ENCODE measurements at places on chromosomes 6 and 20. TPM values are rescaled to one million over a fixed set of nuclear protein-coding genes. Genes with fewer than 3 reads are reported as not detected.

The OPRM1 gene
- not detected for total RNA-seq

The IL20RA gene
- 0.03 TPM for total RNA-seq

The BEND3 gene
- 5.9 TPM for total RNA-seq

The ALDH8A1 gene
- 0.10 TPM for total RNA-seq

The TAAR8 gene
- not detected for total RNA-seq

The FNDC11 gene
- not detected for total RNA-seq

DNA sequence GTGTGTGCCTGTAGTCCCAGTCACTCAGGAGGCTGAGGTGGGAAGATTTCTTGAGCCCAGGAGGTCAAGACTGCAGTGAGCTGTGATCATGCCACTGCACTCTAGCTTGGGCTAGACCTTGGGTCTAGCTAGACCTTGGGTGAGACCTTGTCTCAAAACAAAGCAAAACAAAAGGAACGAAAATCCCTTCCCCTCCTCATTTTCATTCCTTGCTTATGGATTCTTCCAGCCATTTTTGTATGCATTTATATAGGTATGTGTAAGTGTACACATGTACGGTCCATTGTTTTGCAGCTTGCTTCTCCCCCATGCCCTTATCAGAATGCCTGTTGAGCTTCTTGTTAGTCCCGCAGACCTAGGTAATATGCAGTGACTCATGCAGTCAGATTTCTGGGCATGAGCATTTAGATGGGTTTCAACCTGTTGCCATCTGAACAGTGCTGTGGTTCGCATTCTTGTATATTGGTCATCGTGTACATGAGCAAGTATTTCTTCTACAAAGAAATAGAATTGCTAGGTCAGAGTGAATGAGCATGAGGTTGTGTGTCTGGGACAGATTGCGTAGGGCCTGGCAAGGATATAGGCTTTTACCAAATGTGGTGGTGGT lies 73.2 kb downstream of the ATRN start:
- no peak for DNase-seq

- DNase-seq: no peak
Measured at GRCh38 chr6:71706523-71706922, 179.8 kb upstream of the RIMS1 start.

GRCh38 chr20:50659975-50660670 lies 31.2 kb downstream of the RIPOR3 start:
- no peak for DNase-seq

DNA sequence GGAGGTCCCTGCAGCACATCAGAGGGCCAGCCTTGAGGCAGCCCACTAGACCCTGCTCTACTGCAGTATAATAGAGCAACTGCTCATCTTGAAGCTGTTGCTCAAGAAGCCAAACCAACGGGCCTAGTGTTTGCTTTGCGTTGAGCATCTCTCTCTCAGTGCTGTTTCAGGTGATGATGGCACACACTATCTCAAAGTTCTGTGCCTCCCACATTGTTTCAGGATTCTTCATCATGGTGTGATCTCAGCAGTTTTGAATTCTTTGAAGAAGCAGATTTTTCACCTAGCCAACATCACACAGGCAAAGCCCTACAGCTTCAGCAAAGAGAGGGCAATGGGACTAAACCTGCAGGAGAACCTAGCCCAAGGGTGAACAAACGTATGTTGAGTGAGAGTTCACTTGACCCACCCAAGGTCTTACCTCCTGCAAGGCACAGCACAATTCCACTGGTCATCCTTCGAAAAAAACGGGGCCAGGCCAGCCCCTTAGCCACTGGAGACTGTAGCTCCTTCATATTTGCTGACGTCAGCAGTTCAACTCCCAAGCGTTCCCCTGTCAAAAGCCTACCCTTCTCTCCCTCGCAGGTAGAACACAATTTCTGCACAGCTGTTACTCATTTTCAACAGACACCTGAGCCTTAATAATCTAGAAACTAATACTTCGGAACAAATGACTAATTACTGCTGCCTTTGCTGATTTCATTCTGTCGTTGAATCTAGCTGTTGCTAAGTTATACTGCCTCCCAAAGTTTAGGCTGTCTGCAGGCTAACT lies 15.8 kb downstream of the MYB start:
- DNase-seq: no peak

- no peak for DNase-seq
Measured at GRCh38 chr6:160445130-160445529, 97.0 kb downstream of the SLC22A3 start.

GRCh38 chr6:11912420-11912819 lies 99.7 kb upstream of the HIVEP1 start:
- DNase-seq: no peak

DNA sequence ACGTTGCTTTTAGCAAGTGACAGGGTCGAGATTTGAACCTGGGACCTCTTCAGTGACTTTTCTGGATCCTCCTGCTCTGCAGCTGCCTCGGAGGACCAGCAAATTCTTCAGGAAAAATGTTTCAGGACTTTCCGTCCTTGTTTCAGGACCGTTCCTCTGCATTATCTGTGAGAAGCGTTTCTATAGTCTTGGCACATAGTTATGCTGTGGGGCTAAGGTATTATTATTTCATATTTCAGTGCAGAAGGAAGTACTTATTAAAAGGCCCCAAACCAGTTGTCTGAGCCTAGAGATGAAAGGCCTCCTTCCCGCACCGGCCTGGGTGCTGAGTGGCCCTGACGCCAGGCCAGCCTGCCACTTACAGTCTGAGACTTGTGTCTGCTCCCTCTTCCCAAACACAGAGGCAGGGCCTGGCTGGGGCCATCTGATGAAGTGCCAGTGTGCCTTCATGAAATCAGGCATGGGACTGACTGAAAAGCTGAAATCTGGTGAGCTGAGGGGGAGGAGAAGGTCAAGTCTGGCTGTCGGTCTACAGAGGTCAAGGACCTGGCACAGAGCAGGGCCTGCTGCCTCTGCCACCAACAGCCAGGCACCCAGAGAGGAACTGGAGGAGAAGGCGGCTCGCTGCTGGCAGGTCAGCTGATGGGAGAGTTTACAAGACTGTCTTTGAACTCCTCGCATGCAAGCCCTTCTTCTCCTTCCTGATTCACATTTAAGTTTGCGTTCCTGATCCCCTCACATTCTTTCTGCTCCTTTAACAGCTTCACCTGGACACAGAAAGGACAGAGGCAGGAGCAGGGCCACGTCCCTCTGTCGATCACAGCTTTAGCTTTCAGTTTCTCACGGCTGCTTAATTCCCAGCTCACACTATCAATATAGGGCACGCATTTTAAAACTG lies 8.9 kb upstream of the QKI start:
- peak; percentile 38 for DNase-seq

DNA sequence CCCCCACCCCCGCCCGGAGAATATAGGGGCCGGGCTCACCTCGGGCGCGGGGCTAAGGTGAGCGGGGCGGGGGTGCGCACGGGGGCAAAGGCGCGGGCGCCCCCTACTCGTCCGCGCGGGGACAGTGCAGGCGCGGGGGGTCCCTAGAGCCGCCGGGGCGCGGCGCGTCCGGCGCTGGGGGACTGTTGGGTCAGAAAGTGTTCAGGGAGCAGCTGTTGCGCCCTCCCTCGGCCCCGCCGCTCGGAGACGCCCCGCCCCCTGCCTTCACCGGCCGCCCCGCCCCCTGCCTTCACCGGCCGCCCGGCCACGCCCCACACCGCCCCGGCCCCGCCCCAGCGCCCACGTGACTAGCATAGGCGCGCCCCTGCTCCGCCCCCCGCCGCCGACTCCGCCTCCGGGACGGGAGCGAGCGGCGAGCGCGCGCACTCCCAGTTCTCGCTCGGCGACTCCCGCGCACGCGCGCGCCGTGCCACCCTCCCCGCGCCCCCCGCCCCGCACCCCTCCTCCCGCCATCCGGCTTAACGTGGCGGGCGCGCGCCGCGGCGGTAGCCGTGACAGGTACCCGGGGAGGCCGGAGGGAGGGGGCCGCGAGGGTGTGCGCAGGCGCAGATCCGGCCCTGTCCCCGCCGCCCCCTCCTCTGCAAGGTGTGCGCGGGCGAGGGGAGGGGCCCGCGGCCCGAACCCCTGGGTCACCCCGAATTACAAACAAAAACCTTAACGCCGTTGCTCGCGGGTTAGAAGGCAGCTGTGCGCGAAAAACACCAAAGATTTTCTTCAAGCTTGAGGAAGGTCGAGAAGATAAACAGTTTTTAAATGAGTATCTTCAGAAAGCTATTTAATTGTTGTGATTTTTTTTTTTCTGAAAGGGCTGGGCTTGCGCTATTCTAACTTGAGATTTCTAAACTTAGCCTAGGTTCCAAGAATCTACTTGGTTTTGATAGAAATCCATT lies 704 bp upstream of the ZNF217 start:
- DNase-seq: peak; percentile 93

DNA sequence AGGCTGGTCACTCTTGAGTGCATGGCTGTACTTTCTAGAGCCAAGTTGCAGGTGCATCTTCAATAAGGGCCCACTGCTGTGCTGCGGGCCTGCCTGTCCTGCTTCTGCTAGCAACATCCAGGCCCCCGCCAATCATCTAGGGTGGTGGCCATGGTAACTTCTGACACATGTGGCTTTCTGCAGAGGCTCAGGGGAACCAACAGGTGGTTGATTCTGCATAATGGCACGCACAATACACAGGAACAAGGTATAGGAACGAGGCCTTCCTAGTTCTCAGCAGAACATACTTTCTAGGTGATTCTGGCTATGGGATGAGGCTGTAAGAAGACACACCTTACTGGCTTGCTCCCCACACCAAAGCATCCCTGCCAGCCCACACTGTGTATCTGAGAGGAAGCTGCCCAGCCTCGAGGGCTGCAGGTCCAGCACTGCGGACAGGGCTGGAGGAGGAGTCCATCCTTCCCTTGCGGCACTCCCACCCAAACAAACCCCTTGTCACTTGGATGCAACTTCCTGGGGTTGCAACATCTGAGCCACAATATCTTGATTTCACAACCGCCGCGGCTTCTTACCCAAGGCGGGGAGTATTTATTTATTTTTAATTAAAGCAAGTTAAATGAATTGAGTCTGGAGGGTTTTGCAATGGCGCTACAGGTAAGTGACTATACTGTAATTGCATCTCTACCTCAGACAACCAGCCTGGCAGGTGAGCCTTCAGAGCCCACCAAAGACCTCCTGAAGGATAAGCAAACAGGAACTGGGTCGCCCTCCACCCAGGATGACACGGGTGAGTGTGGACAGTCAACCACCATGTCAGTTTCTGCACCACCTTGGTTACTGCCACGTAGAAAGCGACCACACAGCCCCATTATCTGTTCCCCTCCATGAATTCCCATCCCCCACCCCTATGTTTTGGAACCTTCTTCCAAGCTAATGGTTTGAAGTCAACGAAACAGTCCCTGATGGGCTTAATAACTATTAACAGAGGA lies 49.6 kb downstream of the SULF2 start:
- no peak for DNase-seq

- DNase-seq: peak; percentile 83
Measured at GRCh38 chr20:44104798-44105517, 82.0 kb downstream of the JPH2 start.

GRCh38 chr20:32382102-32382950 lies 24.2 kb downstream of the ASXL1 start:
- DNase-seq: no peak

GRCh38 chr20:9280666-9281065 lies 211.8 kb downstream of the PLCB4 start:
- no peak for DNase-seq

GRCh38 chr20:17653835-17654648 lies 28.0 kb downstream of the RRBP1 start:
- DNase-seq: no peak

- DNase-seq: peak; percentile 23
Measured at GRCh38 chr6:17352302-17352701, 41.1 kb upstream of the CAP2 start.

- no peak for DNase-seq
Measured at GRCh38 chr6:40585223-40585622, 1.9 kb downstream of the LRFN2 start.

- no peak for DNase-seq
Measured at GRCh38 chr6:133880896-133881295, 8.0 kb upstream of the TCF21 start.

- DNase-seq: peak; percentile 60
Measured at GRCh38 chr6:6713657-6714056, 125.1 kb downstream of the LY86 start.

GRCh38 chr20:24696396-24696795 lies 227.0 kb downstream of the SYNDIG1 start:
- no peak for DNase-seq

DNA sequence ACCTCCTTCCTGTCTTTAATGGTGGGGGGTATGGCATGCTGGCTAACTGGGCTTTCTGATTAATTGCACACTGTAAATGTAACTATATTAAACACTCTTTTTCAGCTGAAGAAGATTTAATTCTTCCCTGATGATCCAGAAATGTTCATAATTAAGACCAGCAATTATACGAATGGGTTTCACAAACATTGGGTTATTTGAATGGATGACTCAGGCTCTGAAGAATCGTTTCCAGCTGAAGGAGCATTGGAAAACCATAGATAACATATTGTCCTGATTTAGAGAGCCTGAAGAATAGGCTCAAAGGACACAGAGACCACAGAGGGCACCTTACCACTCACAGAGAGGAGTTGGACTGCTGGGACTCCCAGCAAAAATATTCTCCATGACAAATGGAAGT lies 130.7 kb upstream of the SSTR4 start:
- DNase-seq: no peak

DNA sequence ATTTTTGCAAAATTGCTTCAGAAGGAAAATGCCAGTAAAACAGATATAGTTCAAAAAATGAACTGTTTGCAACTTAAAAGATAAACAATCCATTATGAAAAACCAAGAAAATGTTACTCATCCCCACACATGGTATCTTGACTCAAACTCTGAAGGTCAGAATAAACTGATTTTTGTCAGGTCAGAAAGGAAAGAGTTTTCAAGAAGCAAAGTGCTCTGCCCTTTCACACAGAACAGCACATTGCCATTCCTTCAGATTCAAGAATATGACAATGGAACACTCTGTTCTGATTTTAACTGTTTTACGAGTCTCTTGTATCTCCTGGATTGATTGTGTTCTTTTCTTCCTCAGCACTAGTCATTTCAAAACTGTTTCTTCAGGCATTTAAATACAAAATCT lies 33.8 kb upstream of the NT5E start:
- no peak for DNase-seq

GRCh38 chr6:109946979-109947378 lies 31.1 kb upstream of the GPR6 start:
- no peak for DNase-seq

DNA sequence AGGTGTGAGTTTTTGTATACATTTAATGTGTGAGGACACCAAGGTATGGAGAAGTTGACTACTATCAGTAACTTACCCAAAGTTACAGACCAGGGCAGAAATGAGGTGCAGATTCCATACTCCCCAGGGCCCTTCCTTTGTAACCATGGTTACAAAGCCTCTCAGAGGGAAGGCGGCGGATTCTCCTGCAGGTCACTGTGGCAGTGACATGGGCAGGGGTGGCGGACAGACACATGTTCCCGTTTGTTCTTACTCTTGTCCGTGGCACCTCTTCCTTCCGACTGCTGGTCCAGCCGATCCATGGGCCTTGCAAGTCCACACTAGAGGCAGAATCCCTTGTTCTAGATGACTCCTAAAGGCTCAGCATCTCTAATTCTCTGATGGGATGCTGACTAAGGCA lies 43.0 kb downstream of the PDYN start:
- no peak for DNase-seq

GRCh38 chr6:105726902-105727655 lies 324.2 kb upstream of the PREP start:
- no peak for DNase-seq
